Lung (tissue), 17 donors: ENCODE measurements at places on chromosomes 11 and 22. TPM values are rescaled to one million over a fixed set of nuclear protein-coding genes. Genes with fewer than 3 reads are reported as not detected.

The ALG9 gene
- 11.4 TPM for polyA plus RNA-seq

The FOLR1 gene
- polyA plus RNA-seq = 76.0 TPM

GRCh38 chr11:123924027-123924426 lies 15.4 kb upstream of the OR4D5 start:
- no peaks in the 10 kb centered on the region for H3K4me1 ChIP-seq
- H3K4me3 ChIP-seq = no peak overlapping the region
- no peak overlapping the region for H3K27ac ChIP-seq
- H3K27me3 ChIP-seq = no peaks in the 10 kb centered on the region
- H3K36me3 ChIP-seq = no peaks in the 10 kb centered on the region
- no peak for DNase-seq

GRCh38 chr11:60992842-60993409 lies 21.4 kb downstream of the CD6 start:
- peaks cover 10% of the 10 kb centered on the region for H3K4me1 ChIP-seq
- H3K4me3 ChIP-seq = no peak overlapping the region
- no peak overlapping the region for H3K27ac ChIP-seq
- H3K27me3 ChIP-seq = no peaks in the 10 kb centered on the region
- no peaks in the 10 kb centered on the region for H3K36me3 ChIP-seq
- DNase-seq = peak; percentile 68

The MPPED2 gene
- 0.11 TPM for polyA plus RNA-seq

DNA sequence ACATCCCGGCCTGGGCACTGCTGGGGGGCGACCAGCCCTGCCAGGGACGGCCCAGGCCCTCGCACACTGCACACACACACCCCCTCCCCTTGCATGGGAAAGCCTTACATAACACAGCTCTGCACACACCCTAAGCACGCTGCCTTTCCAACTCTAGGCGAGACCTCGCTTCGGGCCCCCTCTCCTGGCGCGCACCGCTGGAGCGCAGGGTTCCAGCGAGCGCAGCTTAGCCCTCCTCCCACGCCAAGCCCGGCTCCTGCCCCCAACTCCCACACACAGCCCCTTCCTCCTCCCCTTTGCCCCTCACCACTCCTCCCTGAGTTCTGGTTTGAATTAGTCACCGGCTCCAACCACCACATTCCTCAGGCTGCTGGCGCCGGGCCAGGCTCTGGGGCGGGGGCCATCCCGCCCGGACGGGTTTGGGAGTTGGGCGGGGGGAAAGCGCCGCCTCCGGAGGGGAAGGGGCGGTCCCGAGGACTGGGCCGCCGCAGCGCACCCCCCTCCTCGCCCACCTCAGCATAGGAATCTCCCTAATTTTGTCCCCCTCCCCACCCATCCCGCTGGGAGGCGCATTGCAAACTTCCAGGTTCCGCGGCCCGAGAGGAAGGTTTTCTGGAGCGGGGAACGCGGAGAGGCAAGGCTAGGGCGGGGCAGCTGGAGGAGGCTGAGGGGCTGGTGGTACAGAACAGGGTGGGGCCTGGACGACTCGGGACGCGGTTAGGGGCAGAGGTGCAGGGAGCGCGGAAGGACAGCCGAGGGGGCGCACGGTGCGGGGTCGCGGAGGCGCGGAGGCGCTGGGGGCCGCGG lies 966 bp downstream of the AHNAK start:
- peak; percentile 97 for DNase-seq
- H3K36me3 ChIP-seq = no peaks in the 10 kb centered on the region
- H3K27ac ChIP-seq = peak overlapping the region; percentile 100

GRCh38 chr11:97909614-97910399 lies 1110.9 kb upstream of the CNTN5 start:
- H3K27me3 ChIP-seq = no peaks in the 10 kb centered on the region
- no peak overlapping the region for H3K4me3 ChIP-seq
- no peak overlapping the region for H3K27ac ChIP-seq
- no peaks in the 10 kb centered on the region for H3K36me3 ChIP-seq
- no peaks in the 10 kb centered on the region for H3K4me1 ChIP-seq

The CD6 gene
- polyA plus RNA-seq = 1.9 TPM

- H3K4me3 ChIP-seq = no peak overlapping the region
- H3K27ac ChIP-seq = no peak overlapping the region
- DNase-seq = no peak
- no peaks in the 10 kb centered on the region for H3K4me1 ChIP-seq
- H3K27me3 ChIP-seq = no peaks in the 10 kb centered on the region
These were observed 788.8 kb upstream of the FAT3 start for GRCh38 chr11:91435694-91436395.

The CXCR5 gene
- polyA plus RNA-seq = 0.16 TPM

The PLAAT5 gene
- 2.5 TPM for polyA plus RNA-seq

GRCh38 chr11:83070044-83070701 lies 1.5 kb downstream of the RAB30 start:
- H3K36me3 ChIP-seq = peaks cover 15% of the 10 kb centered on the region
- DNase-seq = peak; percentile 65
- H3K4me3 ChIP-seq = no peak overlapping the region
- H3K27me3 ChIP-seq = no peaks in the 10 kb centered on the region

The ZDHHC5 gene
- 28.7 TPM for polyA plus RNA-seq
